ENCODE measurements at places on chromosomes 7 and 10.

DNA sequence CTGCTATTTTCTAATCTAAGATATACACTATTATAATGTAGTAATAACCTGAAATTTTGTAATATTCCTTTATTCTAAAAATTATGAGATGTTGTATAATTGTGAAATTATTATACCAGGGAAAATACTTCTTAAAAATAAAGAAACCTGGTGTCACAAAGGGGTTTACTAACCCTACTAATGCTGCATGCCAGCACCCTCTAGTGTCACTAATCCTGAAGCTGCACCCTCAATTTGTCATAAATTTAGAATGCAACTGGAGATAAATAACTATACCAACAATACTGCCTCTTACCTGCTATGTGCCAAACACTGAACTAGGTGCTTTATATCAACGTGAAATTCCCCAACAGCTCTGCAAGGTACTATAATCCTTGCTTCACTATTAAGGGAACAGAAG is 30.8 kb downstream of the TM9SF3 start:
- DNase-seq, result no peak

- DNase-seq, result no peak
Measured at GRCh38 chr7:22219036-22219435, 137.9 kb downstream of the RAPGEF5 start.

DNA sequence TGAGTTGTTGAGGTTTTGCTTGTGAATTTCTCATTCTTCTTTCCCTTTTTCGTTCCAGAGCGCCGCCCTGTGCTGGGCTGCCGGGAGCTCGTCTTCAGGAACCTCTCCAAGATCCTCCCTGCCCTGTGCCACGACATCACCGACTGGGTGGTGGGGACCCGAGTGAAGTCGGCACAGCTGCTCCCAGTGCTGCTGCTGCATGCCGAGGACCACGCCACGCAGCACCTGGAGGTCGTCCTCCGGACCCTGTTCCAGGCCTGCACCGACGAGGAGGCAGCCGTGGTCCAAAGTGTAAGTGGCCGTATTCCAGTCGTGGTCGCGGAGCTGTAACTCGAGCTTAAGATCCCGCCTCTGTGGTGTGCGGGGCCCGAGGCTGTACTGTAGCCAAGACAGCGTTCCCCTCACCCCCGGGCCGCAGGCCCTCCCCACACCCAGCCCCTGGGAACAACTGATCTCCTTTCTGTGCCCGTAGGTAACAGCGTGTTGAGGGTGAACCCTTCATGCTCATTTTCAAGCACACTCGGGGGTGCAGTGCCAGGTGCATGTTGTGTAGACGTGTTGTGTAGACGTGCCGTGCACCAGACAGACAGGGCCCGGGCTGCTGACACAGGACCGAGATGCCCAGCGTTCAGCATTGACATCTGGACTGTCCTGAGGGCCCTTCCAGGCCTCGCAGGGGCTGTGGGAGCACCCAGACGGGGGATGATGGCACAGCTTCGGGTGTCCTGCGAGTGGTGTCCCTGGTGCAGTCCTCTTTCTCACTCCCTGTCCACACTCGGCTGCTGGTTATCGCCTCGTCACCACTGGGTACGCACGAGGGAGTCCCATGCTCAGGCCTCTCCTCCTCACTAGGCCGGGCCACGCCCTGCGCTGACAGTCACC is 27.7 kb upstream of the PRKAR1B start:
- DNase-seq, result no peak

GRCh38 chr7:3196629-3197400 is 104.2 kb upstream of the SDK1 start:
- no peak for DNase-seq

GRCh38 chr7:149772956-149773434 is 393 bp downstream of the ZNF467 start:
- DNase-seq, result no peak

DNA sequence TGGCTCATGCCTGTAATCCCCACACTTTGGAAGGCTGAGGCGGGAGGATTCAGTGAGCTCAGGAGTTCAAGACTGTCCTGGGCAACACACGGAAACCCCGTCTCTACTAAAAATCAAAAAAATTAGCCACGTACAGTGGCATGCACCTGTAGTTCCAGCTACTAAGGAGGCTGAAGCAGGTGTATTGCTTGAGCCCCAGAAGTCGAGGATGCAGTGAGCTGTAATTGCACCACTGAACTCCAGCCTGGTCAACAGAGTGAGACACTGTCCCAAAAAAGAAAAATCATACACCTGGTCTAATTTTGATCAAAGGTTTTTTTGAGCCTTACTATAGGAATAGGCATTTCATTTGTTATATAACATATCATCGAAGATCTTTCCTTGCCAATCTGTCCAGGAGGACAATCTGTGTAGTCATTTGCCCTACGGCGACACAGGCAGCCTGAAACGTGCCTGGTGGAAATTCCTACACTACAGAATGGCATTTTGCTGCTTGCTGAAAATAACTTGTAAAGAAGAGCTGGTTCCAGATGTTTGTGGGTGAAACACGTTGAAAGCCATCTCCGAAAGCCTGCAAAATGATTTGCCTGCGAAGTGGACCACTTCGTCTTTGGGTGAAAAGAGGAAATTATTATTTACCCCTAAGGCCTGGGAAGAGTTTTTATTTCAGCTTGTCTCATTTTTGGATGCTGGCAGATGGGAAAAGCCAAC is 31.3 kb upstream of the GDI2 start:
- no peak for DNase-seq

DNA sequence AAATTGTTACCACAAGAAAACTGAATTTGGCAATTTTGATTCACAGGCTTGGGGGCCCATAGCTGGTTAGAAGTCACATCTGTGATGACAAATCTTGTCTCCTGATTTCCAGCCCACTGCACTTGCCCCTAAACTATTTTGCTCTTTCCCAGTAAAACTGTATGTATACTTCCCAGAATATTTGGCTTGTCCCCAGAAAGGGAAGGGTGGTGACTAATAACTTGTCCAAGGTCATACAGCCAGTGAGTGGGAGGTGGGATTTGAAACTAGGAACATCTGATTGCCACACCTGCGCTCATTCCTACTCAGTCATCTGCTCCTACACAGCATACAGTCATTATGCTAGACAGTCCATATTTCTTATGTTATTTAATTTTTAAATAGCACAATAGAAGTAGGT is 304.5 kb downstream of the SDHAF3 start:
- DNase-seq, result no peak

GRCh38 chr10:57696641-57697040 is 571.1 kb downstream of the IPMK start:
- DNase-seq, result no peak

DNA sequence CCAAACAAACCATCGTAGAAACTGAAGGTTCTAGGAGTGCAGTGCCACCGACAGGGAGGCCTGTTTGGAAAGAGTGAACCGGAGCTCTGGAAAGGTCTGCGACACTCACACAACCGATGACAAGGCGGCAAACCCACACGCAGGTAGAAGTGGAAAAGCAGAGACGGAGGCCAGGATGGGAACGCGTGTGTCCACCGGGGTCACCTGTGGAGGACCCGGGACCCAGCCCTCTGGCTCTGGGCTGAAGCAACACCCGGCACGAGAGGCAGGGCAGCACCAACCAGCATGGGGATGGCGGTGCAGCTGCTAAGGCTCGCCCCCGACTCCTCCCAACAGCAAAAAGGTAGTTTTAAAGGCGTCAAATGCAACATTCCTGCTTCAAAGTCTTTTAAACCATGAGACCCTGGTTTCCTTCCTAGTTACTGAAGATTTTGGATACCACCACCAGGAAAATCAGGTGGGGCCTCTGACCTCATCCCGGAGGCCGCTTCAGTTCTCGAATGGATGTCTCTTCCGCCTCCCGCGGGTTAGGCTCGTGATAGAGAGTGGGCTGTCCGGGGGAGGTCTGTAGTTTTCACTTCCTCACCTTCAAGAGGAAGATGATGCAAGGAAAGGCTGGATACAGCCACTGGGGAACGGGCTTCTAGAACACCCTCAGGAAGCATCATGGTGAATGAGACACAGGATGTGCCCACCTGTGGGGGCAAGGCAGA is 115.5 kb downstream of the SMURF1 start:
- DNase-seq, result no peak

- no peak for DNase-seq
Measured at GRCh38 chr7:13878154-13878553, 111.3 kb downstream of the ETV1 start.

DNA sequence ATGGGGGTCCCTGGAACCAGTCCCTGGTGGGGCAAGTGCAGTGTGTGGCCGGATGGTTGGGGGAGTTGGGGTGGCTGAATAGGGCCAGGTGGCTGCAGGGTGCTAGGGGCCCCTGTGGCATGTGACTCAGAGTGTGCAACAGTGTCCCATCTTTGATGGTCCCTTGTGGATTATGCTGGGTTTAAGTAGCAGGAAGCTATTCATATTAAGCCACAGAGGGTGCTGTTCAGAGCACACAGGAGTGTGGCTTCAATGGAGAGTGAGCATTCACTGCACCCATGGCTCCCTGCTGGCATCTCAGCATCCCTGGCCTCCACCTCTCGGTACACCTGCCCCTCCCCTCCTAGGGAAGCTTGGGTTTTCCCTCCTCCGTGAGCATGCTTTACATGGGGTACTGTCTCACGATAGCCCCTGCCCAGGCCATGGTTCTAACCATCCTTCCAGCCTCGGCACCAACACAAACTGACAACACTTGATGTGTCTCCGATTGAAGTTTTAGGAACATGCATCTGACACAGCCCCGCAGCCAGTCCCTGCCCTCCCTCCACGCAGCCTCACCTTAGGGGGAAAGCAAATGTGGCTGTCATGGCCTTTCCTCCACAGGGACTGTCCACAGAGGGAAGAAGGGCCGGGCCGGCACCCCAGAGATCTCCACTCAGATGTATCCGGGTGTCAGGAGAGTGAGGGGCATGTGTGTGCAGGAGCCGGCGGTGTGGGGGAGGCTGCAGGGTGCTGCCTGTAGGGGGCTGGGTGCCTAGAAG is 30.4 kb upstream of the PPIF start:
- no peak for DNase-seq

GRCh38 chr7:114217026-114217806 is 197.4 kb upstream of the FOXP2 start:
- no peak for DNase-seq

- no peak for DNase-seq
Measured at GRCh38 chr7:146864644-146865043, 748.0 kb downstream of the CNTNAP2 start.

- no peak for DNase-seq
Measured at GRCh38 chr7:78535655-78536054, 737.1 kb downstream of the PHTF2 start.

DNA sequence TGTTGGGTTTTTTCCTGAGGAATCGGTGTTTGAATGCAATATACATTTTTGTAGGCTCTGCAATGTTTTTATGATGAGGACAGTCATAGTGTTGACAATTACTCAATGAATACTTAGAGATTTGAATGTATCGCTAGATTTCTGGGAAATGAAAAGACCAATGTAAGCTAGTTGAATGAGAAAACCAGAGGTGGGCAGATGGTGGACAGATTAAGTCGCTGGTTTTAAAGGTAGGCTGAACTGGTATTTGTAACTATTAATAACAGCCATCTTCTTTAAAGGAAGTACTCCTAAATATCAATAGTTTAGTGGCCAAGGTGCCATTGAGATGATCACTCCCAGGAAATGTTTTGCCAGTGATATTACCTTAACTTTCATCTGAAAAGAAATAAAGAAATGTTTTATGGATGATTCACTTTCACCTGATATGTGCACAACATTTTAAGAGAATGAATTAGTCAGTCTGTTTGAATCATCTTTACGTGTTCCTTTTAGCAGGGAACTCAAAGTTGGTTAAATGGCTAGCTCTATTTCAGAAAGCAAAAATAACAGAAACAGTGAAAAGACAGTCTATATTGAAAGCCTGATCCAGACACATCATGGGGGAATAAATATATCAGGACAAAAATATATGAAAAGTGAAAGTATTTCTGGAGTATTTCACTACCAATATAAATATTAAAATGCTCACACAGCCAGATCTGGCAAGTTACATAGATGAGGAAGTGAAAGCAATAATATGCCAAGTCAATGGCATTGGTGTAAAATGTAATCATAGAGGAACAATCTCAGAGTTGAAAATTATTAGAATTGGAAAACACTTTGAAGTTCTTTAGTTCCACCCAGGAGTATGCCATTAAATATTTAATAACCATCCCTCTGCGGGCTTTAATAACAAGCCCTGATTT is 20.7 kb downstream of the MET start:
- DNase-seq, result no peak

Measured in stimulated activated CD4-positive, alpha-beta T cell treated with anti-CD3 and anti-CD28 coated beads, Interleukin-2, amount 100 ng/mL, for 4 hours (primary cell).